ENCODE measurements at places on chromosomes 3 and 15. TPM values are rescaled to one million over a fixed set of nuclear protein-coding genes. Genes with fewer than 3 reads are reported as not detected.

Gene LIPC
- 0.48 TPM for total RNA-seq

Gene SLC22A13
- total RNA-seq = 0.60 TPM

Gene FGF12
- 0.55 TPM for total RNA-seq

Gene SELENOK
- total RNA-seq = 14.6 TPM

Gene LRRN1
- total RNA-seq = 0.55 TPM

Gene GOLGA6L24
- not detected for total RNA-seq

DNA sequence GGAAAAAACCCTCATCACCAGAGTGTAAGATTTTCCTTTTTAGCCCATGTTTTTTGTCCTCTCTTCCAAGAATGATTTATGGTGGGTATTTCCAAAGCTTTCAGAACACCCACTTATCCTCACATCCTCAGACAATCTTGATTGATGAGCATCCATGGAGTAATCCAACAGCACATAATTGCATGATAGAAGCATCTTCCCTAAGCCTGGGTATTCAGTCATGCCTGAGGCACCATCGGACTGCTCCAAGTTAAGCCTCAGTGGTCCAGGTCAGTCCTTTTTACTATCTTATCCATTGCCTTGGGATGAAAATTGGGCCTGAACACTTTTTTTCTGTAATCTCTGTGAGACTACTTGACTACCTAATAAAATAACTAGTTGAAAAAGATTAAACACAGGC lies 676.0 kb upstream of the SEMA6D start:
- no peak for DNase-seq

GRCh38 chr3:116040152-116040551 lies 405.1 kb downstream of the LSAMP start:
- DNase-seq = no peak

- no peak for DNase-seq
Observed at GRCh38 chr3:133121450-133121849, 83.3 kb downstream of the TMEM108 start.

DNA sequence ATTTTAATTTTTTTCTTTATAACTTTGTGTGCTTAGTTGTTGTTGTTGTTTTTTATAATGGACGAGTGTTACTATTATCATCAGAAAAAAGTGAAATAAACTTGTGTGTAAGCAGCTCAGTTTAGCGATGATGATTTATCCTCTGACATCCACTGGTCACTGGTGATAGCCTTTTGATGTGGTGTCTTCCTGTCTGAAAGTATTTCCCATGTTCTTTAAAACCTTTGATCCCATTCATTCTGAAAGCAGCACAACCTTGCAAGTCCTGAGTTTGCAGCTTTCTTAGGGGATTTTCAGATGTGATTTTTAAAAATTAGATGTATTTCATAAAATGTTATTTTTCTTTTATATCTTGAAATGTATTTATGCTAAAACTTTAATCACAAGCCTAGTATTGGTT lies 85.9 kb upstream of the ZPLD1 start:
- no peak for DNase-seq
